ENCODE measurements at places on chromosomes 2 and 18.

GRCh38 chr2:33230842-33231241 lies 245.6 kb upstream of the RASGRP3 start:
- no peak for DNase-seq

DNA sequence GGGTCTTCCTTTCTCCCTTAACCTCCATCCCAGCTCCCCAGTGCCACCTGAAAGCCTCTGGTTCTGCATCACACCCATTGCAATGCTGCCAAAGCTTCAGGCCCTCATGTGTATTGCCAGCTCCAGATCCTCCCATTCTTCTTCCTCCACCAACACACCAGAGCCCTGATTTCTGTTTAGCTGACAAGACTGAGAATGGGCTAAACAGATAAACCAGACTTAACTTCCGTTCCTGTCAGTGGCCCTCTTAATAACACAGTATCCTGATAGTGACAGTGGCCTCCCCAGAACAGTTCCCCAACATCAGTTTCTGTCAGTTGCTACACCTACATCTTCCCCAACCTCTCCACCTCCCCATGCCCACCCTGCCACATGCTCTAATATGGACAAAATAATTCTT lies 31.3 kb upstream of the C1D start:
- no peak for DNase-seq

GRCh38 chr2:111676291-111676822 lies 207.6 kb downstream of the ANAPC1 start:
- no peak for DNase-seq

- DNase-seq, result no peak
Measured at GRCh38 chr2:22450831-22451230, 934.1 kb upstream of the KLHL29 start.

DNA sequence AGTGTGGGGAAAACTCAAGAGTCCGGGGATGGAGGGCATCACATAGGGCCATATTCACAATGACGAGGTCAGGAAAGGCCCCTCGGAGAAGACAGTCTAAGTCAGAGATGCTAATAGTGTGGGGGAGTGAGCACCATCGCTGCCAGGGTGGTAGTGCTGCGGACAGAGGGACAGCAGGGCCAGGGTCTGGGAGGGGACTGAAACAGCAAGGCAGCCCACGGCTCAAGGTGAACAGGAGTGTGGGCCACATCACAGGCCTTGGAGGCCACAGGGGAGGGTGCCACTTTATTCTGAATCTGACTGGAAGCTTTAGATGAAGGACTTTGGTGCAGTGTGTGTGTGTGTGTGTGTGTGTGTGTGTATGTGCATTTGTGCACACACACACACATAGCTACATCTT lies 130.9 kb upstream of the GLI2 start:
- DNase-seq, result no peak

DNA sequence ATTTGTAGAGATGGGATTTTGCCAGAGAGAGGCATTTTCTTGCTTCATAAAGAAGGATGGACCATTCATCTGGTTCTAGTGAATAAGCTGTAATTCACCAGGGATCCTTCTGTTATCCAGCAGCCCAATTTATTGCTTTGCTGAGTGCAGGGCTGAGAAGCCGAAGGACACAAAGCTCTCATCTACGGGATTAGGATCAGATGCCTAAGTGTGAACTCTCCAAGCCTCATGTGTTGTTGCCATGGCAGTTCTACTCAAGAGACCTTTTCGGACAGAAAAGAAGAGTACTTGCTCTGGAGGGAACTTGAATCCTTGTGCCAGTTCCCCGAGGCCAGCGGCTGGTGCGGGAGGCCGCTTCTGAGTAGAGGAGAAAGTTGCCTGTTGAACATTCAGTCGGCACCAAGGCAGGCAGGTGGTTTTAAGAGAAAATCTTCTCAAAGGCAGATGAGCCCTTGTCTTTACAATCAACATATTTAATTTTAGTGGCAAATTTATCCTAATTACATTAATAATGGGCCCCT lies 38.4 kb upstream of the MBP start:
- DNase-seq, result no peak
